GM18507 (cell line): ENCODE measurements at places on chromosomes 12 and 14.

DNA sequence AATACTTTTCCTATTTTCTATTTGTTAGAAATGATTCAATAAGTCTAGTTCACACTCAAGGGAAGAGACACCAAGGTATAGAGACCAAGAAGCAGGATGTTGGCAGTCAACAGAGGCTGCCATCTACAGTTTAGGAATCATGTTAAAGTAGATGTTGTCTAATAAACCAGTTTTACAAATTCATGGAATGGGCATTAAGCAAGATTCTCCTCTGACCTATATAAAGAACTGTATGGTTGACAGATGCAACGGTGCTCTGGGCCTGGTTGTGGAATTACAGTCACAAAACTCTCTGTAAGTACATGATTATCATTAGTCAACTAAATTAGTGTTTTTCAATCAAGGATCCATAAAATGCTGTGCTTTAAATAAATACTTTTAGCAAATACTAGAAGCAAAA is 475.1 kb downstream of the NAV3 start:
- DNase-seq = no peak

GRCh38 chr12:54172168-54172567 is 16.6 kb downstream of the SMUG1 start:
- no peak for DNase-seq

GRCh38 chr14:71116568-71117122 is 209.4 kb downstream of the PCNX1 start:
- peak; percentile 20 for DNase-seq

DNA sequence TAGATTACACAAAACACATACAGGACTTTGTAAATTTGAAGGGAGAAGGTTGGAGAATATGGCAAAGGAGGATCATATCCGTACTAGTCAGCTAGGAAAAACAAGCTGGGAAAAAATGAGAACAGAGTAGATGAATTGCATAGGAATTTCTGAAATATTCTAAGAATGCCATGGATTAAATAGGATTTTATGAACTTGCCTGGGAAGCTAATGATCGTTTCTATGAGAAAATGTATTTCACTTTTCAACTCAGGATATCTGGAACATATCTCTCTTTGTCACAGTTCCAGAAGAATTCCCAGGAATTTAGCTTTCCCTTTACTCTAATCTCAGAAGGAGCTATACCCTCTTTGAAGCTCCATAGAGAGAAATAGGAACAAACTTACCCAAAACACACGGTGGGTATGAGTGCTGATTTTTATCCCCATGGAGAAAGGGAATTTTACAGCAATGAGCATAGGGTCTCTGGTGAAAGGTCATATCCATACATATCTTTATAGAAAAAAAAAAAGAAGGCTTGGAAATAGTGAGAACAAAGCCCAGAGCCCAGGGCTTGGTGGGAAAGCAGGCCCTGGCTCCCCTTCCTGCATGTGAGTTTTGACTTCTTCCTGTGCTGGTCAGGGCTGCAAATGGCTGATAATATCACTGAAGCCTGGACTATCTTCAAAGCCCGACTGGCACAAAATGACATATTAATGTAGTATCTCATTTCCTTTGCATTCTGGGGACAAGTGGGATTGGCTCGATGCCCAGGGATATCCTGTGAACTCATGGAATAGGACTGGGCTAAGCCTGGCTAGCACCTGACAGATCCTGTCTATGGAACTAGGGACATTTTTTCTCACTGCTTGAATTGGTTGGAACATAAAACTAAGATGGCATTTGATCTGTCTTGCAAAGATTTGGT is 136.3 kb downstream of the AEBP2 start:
- no peak for DNase-seq

- DNase-seq = no peak
Observed at GRCh38 chr14:55301437-55302121, 30.4 kb downstream of the FBXO34 start.

DNA sequence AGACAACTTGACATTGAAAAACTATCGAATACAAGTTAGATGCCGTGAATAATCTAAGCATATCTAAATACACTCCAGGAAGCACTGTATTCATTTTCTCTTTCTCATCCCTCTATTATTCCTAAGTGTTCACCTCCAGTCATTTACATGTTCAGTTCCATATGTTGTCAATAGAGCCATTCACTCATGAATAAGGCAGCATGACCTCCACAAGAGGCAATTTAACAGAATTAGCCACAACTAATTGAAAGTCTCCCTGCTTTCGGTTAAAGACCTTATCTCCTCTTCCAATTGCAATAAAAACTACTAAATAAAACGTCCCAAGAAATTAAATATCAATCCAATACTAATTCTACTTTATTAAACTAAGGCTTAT is 1.8 kb downstream of the LRIG3 start:
- DNase-seq = no peak

DNA sequence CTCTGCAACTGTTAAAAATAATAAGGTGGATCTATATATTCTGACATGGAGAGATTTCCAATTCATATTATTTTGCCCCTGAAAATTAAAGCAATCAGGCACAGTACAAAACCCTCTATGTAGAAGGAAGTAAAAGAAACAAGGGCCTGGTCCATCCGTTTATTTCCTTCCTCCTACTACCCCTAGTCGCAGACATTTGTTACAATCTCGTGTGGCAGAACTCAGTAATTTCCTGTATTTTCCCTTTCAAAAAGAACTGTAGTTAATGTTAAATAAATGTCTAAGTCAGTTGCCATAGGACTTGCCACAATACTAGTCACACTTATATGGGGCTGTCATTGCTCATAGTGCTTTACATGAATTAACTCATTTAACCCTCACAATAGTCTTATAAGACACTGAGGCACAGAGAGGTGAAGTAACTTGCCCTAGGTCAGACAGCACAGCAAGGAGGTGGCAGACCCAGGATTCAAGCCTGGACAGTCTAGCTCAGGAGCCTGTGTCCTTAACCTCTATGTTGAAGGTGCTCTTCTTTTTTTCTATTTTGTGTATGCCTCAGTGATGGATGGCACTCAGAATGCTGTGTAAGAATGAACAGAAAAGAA is 24.2 kb downstream of the NINJ2 start:
- no peak for DNase-seq

GRCh38 chr14:75230140-75230792 is 48.4 kb upstream of the FOS start:
- DNase-seq = no peak

DNA sequence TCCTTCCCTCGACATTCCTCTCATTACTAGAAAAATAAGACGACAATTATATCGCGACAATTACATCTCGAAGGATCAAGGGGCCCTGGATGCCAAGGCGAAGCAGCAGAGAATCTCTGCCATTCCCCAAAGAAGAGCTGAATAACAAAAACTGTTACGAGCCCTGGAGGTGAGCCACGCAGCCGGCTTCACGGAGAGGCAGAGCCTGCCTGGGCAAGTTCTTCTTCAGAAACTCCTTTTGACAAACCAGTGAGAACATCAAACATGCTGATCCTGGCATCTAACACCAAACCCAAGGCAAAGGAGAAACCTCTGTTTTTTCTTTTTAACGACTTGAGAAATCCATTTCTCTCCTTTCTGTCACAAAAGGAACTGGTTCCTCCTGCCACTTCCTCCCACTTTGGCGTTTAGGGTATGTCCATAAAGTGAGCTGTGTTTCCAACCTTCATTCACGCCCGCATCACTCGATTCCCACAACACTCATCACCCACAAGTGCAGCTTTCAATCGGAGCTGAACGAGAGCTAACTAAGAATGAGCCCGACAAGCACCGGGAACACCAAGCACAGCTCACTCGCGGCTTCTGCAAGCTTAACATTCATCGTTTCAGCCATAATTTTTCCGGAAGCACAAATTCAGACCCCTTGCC is 21.5 kb downstream of the CCDC88C start:
- no peak for DNase-seq

- no peak for DNase-seq
Observed at GRCh38 chr12:132840536-132840935, 11.9 kb upstream of the GOLGA3 start.

- no peak for DNase-seq
Observed at GRCh38 chr14:33435911-33436689, 497.4 kb downstream of the NPAS3 start.

- DNase-seq = peak; percentile 42
Observed at GRCh38 chr14:60249321-60250256, 568 bp downstream of the PPM1A start.

- DNase-seq = peak; percentile 62
Observed at GRCh38 chr14:103140316-103141109, 17.3 kb downstream of the TNFAIP2 start.

DNA sequence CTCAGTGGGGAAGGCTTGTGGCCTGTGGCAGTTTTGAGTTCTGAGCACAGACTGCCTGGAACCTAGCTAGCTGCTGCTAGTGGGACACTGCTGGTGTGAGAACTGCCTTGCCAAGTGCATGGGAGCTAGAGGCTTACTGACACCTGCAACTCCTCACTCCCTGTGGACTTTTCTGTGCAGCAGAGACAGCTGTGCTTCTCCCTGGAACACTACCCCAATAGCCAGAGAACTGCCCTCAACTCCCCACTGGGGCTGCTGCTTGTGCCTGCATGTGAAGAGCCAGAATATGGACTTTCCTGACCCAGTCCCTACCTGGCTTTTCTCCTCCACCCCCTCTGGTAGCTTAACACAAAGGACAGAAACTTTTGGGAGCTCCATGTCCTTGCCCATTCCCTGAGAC is 222.6 kb downstream of the ADGRD1 start:
- no peak for DNase-seq

- DNase-seq = no peak
Observed at GRCh38 chr14:36879558-36879957, 217.9 kb downstream of the PAX9 start.

- no peak for DNase-seq
Observed at GRCh38 chr14:74531467-74531866, 37.9 kb downstream of the ISCA2 start.

DNA sequence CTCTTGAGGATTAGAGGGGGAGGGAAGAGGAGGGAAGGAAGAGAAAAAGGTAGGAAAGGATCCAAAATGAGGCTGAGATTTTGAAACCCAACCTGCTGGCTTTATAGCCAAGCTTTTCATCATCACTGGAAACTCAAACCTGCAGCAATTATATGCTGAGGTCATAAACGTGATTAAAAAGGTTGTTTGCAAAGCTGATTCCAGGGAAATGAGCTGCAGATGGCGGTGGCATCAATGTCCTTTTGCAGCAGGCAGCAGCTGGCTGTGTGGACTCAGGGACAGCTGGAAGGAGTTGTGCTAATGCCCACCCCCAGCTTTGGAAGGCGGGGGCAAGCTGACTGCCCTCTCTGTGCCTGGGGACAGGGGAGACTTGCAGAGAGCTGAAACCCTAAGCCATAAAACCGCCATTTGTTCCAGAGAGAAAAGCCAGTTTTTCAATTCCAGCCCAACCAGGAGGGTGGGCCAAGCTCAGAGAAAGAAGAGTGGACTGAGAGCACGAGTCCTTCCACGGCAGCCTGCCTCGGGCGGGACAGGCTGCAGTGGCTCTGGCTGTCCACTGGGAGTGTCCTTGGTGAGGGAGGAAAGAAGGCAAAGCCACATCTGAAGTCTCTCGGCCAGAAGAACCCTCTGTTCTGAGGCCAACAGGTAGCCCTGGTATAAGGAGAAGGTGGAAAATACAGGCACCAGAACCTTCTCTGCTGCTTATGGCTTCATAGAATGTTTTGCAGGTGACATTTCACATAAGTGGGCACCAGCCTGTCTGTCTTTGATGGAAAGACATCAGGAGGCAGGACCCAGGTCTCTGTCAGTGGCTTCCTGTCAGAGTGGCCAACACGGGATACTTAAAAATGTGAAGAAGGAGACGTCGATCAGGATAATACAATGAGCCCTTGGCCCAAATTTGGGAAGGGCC is 90.7 kb downstream of the SINHCAF start:
- DNase-seq = no peak

DNA sequence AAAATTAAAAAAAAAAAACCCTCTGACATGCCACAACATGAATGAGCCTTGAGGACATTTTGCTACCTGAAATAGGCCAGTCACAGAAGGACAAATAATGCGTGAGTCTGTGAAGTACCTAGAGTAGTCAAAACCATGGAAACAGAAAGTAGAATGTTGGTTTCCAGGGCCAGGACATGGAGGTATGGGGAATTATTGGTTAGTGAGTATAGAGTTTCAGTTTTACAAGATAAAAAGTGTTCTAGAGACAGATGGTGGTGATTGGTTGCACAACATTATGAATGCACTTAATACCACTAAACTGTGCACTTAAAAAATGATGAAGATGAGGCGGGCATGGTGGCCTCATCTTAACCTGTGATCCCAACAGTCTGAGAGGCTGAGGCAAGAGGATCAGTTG is 47.6 kb upstream of the ZFP36L1 start:
- DNase-seq = no peak

DNA sequence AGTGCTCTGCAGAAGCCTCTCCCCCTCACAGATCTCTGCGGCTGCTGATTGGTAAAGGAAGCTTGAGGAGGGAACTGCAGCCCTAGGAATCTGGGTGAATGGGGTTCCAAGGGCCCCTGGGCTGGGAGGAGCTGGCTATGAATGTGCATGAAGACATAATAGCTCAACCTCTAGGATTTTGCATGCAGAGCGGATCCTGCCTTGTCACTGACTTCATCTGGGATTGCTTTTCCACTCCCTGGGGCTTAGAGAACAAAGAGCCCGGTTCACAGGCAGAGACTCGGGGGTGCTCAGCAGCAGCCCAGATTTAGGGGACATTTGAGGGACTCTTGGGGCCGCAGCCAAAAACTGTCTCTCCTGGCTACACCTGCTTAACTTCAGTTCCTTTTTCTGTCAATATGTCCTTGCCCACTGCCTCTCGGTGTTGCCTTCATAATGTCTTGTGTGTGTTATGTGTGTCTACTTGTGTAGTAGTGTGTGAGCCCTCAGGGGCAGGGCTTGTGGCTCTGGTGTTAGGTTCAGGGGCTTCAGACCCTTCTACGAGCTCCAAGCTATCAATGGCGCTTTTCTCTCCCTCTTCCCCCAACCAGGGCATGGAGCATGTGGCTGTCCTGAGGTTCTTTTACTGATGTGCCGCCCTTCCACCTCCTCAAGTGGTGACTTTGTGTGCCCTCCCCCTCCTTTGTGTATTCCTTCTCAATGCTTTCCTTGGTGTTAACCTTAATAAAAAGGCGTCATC is 1.9 kb downstream of the CCDC184 start:
- DNase-seq = no peak

- DNase-seq = no peak
Observed at GRCh38 chr12:63907561-63907960, 63.1 kb downstream of the SRGAP1 start.

DNA sequence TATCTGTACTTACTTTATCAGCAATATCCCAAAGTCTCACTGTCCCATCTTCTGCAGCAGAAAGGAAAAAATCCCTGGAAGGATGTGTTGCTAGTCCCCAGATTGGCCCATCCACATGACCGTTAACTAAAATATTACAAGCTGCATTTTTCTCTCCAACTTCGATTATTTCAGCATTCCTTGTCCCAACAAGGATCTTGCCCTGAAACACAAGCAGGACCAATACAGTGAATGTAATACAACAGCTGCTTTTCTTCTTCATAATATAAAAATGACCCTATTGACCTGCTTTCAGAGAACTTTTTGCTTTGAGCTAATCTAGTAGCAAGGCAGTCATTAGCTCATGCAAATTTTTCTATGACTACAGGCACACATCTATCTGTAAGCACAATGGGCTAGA is 58.3 kb downstream of the ZC3H14 start:
- no peak for DNase-seq

GRCh38 chr12:14885718-14886221 is at the start of gene MGP:
Gene MGP, minus strand, starts transcription at chr12:14885854. Its CDS starts 63 bp downstream, at chr12:14885791.
- no peak for DNase-seq
